T follicular helper cell (primary cell): ENCODE measurements at places on chromosomes 16 and 17.

- no peak for DNase-seq
These were observed 44.6 kb downstream of the RMI2 start for GRCh38 chr16:11389631-11390565.

GRCh38 chr16:68664297-68664696, 19.2 kb downstream of the CDH3 start:
- no peak for DNase-seq

- no peak for DNase-seq
These were observed 245.2 kb downstream of the SEC14L1 start for GRCh38 chr17:77385750-77386501.

GRCh38 chr17:979212-979538, 401 bp downstream of the NXN start:
- no peak for DNase-seq

DNA sequence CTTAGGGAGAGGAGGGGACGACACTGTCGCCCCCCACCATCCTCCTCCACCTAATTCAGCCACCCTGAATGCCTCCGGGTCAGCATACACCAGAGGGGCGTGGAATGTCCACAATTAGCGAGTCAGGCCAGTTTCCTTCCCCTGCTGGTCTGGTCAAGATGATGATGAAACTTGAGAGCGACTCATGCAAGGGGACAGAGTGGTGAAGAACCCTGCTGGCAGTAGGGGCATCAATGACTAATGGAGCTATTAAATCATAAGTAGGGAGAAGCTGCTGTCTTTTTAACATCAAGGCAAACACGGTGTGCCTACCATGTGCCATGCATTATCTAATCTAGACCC, 7.2 kb downstream of the SPACA3 start:
- no peak for DNase-seq

- no peak for DNase-seq
These were observed 631.9 kb upstream of the CA10 start for GRCh38 chr17:52790359-52790955.

DNA sequence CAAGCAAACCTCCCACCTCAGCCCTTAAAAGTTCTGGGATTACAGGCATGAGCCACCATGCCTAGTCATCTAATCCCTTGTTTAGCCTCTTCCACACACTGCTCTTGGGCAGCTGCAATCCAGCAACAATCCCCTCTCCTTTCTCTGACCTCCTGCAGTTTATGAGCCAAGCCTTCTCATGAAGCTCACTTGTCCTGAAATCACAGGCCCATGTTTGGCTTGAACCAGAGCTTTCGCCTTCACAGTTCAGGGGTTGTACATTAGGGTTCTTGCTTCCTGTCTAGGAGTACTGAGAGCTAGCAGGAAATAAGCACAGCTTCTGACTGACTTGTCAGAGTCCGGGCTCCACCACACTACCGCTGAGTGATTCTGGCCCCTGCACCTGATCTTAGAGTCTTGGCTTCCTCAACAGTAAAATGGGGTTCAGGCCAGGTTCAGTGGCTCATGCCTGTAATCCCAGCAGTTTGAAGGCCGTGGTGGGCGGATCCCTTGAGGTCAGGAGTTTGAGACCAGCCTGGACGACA, 16.3 kb downstream of the ERAL1 start:
- no peak for DNase-seq

DNA sequence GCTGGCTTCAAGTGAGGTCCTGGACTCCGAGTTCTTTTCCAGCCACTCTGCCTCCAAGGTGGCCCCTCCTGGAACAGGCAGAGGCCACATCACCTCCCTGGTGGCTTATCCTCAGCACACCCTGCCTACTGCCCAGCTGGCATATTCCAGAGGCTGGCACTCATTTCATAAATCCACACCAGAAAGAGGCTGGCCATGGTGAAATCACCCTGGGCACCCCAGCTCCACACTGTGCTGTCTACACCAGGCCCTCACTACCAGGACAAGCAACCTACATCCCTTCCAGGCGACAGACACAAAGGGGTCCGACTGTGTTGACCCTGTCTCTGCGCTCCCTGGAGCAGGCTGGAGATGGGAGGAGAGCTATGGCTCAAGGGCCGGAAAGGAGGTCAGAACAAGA, 100.2 kb downstream of the C16orf78 start:
- no peak for DNase-seq

DNA sequence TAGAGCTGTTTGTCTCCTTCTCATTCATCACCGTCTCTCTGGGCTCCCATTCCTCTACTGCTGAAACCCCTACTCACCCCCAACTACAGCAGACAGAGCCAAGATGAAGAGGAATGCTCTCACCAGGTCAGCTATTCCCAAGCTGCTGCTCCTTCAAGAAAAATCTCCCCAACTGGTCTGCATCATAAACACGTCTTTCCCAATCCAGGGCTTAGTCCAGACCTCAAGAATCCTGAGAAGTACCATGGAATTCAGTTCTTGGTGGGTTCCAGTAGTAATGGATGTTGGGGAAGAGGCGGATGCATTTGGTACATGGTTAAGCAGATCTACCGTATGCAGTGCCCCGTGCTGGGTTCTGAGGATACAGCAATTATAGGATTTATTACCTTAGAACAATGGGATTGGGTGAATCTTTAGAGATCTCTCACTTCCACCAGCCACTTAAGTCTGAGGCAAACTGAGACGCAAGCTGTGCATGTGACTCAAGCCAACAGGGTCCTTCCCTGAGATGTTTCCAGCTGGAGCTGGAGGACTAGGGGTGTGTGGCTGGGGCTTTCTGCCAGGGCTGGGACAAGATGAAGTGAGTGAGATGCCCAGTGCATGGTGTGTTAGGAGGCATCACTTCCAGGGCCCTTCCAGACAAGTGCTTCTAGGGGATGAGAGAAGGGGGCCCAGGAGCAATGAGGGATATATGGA, 232.7 kb upstream of the CDH5 start:
- no peak for DNase-seq

DNA sequence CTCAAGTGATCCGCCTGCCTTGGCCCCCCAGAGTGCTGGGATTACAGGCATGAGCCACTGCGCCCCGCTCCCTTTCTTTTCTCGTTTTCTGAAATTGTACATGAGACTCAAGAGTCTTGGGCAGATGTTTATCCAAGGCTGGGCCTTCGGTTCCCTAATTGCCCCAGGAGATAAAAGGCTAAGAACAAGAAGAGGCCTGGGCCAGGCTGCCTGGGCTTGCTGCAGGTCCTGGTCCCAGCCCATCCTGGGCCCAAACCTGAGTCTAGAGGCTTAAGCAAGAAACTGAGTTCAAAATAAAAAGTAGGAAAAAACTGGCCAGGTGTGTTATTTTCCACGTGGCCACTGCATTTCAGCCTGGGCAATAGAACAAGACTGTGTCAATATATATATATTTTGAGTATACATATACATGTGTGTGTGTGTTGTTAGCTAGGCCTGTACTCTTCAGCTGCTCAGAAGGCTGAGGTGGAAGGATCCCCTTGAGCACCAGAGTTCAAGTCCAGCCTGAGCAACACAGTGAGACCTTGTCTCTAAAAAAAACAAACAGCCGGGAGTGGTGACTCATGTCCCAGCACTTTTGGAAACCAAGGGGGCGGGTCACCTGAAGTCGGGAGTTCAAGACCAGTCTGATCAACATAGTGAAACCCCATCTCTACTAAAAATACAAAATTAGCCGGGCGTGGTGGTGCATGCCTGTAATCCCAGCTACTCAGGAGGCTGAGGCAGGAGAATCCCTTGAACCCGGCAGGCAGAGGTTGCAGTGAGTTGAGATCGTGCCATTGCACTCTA, 6.8 kb upstream of the CLUH start:
- DNase-seq = no peak

DNA sequence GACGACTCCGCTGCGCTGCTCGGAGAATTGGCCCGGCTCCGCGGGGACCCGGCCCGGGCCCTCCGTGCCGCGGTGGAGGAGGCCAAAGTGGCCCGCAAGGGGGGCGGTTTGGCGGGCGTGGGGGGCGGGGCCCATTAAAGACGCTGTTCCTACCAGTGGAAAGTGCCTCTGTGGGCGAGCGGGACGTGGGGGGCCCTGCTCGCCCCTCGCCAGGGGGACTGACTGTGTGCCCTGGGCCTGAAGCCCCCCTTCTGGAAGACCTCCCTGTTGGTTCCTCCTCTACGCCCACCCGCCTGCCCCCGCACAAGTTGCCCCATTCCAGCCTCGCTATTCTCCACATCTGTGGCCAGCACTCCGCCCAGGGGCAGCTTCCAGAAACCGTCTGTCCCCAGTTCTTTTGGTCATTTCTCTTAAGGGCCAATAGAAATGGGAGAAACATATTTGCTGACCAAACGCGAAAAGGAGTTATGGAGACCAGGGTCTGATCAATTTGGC, 1.9 kb upstream of the FGF11 start:
- DNase-seq = no peak

- no peak for DNase-seq
These were observed 51.7 kb downstream of the GRIN2A start for GRCh38 chr16:10130538-10130937.

GRCh38 chr17:73998653-73999645, 204.5 kb upstream of the RPL38 start:
- DNase-seq = peak; percentile 44

DNA sequence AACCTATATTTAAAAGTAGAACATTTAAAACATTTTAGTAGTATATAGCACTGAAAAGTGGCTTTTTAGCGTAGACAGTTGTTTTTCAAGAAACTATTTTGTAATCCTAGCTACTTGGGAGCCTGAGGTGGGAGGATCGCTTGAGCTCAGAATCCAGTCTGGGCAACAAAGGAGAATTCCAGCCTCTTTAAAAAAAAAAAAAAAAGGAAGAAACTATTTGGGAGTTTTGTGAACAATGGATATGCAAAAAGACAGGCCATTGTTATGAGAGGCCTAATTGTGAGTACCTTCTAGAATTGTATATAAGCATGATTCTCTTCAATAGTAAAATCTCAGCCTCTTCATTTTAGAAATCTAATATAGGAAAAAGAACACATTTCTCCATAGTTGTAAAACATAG, 17.6 kb downstream of the OMG start:
- no peak for DNase-seq

DNA sequence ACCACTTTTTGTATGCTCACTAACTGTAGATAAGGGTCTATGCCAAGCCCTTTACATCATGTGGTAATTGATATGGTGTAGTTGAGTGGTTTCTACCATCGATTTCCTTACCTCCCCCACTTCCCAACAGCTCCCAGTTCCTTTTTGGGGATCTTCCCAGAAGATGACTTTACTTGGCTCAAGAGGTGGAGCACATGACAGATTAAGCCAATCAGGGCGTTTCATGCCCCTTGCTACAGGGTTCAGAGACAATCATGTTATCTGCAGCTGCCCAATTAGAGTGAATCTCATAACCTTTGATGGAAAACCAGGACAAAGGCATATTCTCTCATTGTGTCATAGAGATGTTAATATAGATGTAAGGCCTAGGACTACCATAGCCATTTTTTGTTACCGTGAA, 16.2 kb upstream of the BMERB1 start:
- no peak for DNase-seq

DNA sequence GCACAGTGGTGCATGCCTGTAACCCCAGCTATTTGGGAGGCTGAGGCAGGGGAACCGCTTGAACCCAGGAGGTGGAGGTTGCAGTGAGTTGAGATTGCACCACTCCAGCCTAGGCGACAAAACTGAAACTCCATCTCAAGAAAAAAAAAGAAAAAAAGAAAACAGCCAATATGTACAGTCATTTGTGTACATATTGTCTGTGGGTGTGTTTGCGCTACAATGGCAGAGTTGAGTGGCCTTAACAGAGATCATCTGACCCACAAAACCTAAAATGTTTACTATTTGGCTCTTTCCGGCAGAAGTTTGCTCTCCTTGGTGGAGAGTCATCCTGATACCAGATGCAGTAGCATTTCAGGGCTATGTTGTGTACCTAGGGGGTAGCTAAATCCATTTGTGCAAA, 57.9 kb downstream of the ARSG start:
- no peak for DNase-seq

DNA sequence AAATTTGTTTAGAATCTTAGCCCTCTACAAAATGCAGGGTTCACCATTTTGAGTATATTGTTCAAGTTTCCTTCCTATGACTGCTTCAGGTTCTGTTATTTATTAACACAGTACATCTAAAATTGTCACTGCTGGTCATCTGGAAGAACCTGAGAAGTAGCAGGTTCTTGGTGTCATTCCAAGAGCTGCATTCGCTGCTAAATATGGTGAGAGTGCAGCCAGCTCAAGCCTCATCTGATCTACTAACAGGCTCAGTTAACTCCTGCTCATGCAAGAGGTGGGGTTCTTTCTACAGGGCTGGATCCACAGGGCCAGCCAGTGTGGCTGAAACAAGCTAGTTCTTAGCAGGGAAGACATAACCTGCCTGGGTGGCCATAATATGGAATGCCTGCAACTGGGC, 1946.1 kb downstream of the TP53TG3F start:
- no peak for DNase-seq

DNA sequence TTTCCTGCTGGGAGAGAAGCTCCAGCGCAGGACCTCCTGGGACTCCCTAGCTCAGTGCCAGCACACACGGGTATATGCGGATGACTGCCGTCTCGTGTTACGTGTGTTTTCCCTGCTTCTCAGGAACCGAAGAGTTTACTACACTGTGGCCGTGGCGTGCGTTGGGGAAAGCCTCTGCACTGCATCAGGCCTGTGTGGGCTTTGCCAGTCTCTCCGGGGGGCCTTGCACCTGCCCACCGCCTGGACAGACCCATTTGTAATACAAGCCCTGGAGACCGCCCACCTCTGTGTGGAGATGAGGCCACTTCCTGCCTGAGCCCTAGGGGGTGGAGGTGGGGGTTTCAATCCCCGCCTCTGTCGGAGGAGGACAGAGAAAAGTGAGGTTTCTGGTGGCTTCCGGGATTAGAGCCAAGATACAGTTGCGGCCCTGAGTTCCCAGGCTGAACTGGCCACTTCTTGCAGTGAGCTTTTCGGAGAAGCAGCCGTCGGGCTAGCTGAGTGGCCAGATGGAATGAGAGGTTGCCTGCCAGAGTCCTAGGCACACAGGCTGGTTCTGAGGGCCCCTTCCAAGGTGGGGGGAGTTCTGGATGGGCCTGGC, 43.4 kb upstream of the GSE1 start:
- no peak for DNase-seq

GRCh38 chr16:69345923-69346322, 5.7 kb downstream of the TMED6 start:
- no peak for DNase-seq

GRCh38 chr16:85916141-85916890, 17.4 kb downstream of the IRF8 start:
- DNase-seq = no peak
